Left renal pelvis (tissue), 4 donors: ENCODE measurements at places on chromosomes 5 and 9. TPM values are rescaled to one million over a fixed set of nuclear protein-coding genes. Genes with fewer than 3 reads are reported as not detected.

DNA sequence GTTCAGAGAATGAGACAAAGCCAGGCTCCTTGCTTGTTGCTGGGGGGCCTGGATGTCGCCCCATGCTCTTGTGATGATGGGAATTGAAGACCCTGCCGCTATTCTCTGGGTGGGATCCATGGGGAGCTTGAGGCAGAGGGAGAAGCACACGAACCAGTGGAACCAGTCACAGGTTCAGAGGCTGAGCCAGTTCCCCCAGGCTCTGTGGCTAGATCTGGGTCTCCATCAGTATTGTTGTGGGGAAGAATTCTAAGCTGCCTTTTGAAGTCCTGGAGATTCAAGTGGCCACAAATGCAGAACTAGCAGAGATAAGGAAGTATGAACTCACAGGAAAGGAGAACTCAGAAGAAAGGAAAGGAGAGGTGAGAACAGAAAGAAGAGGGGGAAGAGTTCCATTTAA lies 219.4 kb downstream of the MSX2 start:
- no peak for DNase-seq

GRCh38 chr9:95496687-95497086 lies 20.1 kb downstream of the PTCH1 start:
- DNase-seq, result no peak

- DNase-seq, result no peak
Observed at GRCh38 chr5:453725-454481, 10.9 kb downstream of the EXOC3 start.

- no peak for DNase-seq
Observed at GRCh38 chr9:135310134-135310533, 169.4 kb upstream of the PPP1R26 start.

DNA sequence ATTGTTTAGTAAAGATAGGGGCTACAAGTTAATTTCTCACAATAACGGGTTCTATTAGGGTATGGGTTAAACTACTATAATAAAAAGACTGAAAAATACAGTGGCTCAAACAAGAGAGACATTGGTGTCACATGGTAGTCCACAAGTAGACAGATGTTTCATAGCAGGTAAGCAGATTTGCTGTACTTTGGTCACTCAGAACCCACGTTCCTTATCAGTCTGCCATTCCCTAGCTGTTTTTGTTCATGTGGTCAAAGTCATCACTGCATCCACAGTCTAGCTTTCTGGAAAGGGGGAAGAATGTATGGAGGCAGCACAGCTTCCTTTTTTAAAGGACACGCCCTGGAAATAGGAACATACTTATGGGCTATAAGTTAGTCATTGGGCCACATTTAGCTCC lies 73.0 kb downstream of the SLC12A2 start:
- no peak for DNase-seq

DNA sequence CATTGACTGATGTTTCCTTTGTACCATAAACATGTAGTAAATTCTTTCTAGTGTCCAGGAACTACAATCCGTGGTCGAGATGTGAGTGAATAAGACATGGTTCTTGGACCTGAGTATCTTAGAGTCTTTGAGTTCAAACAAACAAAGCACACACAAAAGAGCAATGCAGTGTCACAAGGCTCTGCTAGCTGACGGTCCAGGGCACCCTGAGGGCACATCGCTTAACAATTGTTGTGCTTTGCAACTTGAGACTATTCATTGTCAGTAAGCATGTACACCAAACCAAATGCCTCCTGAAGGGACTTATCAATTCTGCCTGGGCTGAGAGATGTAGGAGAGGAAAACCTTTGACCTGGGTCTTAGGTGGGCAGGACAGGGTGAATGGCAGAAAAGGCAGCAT lies 84.8 kb downstream of the CAMK4 start:
- DNase-seq, result no peak

DNA sequence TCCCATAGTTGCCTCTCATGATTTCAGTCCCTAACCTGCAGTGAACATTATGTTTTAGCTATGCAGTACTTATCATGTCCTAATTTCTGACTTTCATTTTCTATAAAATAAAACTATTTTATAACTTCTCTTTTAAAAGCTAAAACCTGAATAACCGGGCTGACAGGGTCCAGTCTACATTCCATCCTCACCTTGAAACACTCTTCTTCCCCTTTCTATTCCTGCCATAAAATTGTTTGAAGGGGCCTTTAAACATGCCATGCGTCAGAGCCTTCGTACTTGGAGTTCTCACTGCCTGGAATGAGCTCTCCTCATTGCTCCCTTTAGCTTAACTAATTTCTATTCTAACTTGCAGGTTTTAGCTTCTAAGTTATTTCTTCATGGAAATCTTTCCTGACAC lies 143.0 kb upstream of the PRLR start:
- no peak for DNase-seq

GRCh38 chr9:6014670-6015270 lies 654 bp downstream of the RANBP6 start:
- DNase-seq, result no peak

- DNase-seq, result no peak
Observed at GRCh38 chr5:133821311-133821741, 147.1 kb downstream of the C5orf15 start.

DNA sequence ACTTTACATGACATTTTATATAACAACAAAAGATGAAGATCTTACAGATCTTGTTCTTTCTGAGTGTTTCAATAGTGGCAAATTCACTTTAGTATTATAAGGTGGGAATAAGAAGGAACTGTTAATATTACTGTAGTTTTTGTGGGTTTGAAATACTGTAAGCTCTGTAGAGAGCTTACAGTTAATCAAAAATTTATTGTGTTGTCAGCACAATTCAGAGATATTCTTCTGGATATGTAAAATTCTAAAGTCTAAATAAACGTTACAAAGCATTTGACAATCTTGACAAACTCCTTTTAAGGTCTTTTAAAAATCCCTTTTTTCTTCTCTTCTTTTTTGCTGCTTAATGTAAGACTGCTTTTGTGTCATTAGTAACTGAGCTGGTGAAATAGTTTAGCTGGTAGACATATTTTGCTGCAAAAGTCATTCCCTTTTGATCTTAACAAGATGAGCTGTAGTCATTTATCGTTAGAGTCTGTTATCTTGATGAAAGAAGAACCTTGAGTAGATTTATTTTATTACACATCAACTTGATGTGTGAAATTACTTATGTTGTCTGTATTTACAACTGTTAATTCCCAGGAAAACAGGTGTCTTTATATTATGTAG lies 186.0 kb downstream of the WDR70 start:
- no peak for DNase-seq

GRCh38 chr5:55440188-55440646 lies 94.5 kb downstream of the PLPP1 start:
- DNase-seq, result no peak

GRCh38 chr5:121872856-121873255 lies 21.2 kb downstream of the FTMT start:
- DNase-seq, result no peak

DNA sequence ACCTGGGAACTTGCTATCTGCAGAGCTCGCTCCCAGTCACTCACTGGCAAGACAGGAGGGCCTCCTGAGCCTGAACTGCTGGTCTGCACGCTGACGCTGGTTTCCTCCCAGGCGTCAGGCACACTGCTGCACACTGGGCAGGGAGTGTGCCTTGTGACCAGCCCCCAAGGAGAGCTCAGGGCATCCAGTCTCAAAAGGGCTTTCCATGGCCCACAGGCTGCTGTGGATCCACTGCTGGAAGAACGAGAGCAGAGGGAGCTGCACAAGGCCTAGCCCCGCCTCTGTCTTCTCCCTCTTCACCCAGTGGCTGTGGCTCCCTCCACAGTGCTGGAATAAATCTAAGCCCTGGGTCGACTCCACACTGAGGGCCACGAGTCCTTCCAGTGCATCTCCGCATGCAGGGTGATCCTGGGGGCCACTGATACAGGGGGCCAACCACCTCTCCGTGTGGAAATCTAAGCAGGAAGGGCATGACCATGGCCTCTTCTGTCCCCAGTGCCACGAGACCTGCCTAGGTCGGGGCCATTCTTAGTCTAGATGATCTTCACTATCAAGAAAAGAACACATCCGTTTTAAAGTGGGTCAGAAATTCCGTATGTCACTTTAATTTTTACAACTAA lies 93.6 kb downstream of the CAMSAP1 start:
- DNase-seq, result no peak

DNA sequence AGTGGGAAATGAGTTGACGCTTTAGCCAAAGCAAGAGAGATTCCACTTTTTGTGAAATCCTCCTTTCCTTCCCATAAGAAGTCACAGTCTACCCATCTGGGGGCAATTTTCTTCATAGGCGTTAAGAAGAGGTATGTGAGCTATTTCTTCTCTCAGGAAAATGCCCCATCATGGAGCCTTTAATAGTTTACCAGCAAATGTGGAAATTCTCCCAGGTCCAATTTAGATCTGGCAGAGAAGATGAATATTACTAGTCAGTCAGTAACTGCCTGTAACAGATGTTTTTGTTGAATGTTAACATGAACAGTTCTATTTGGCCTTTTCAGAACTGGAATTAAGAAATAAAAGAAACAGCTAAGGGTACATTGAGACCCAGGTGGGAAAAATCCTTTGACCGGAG lies 156.4 kb upstream of the RFX3 start:
- no peak for DNase-seq

DNA sequence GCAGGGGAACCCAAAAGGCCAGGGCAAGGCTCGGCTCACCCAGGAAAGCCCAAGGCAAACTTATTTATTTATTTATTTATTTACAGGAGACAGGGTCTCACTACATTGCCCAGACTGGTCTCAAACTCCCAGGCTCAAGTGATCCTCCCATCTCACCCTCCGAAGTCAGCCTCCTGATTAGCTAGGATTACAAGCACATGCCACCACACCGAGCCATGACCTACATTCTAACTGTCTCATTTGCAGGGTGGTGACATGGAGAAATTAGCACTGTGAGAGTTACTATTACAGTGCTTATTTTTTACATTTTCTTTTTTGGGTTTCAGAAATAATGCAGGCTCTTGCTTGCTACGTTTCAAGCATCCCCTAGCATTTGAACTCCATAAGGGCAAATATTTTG lies 18.1 kb downstream of the ARHGEF37 start:
- DNase-seq, result no peak

DNA sequence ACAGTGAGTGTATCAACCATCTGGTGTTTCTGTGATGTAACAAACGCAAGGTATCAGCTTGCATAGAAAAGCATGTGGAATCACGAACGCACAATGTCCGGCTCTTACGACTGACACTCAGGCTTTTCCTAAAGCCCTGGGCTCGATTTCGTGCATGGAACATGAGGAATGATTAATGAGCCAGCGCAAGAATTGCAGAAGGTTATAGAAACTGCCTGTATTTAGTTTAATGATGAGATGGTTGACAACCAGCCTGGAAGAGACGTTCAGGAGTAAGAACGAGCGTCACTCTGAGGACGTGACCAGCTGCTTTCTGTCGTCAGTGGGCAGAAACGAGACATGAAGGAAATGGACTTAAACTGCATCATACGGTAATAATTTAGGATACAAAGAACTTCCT lies 497.6 kb downstream of the IRX1 start:
- no peak for DNase-seq

DNA sequence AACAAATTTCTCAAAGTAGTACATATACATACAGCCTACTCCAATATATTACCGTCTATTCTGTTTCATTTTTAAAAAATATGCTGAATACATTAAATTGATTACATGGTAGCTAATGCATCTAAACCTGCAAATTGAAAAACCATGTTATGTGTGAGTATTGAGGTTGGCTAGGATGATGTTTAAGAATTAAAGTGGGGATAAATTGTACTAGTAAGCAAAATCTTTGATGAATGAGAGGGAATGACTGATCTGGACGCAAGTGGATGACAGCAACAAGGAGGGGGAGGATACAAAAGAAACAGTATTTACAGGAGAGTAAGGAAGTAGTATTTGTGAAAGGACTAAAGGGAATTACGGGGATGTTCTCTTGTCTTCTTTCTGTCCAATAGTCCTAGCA lies 37.4 kb downstream of the RAD50 start:
- no peak for DNase-seq

The NIPAL4 gene
- polyA plus RNA-seq, result 0.81 TPM

The AK8 gene
- polyA plus RNA-seq, result 3.9 TPM

The PCSK1 gene
- polyA plus RNA-seq, result 0.10 TPM

The SV2C gene
- 0.07 TPM for polyA plus RNA-seq

The PRLR gene
- polyA plus RNA-seq, result 1.5 TPM

The WNK2 gene
- polyA plus RNA-seq, result 12.8 TPM

The PTPA gene
- polyA plus RNA-seq, result 126 TPM

The F2RL1 gene
- 32.9 TPM for polyA plus RNA-seq

The TRIM7 gene
- polyA plus RNA-seq, result 0.17 TPM
